ENCODE measurements at places on chromosomes 7 and 10.

- no peak for DNase-seq
These were observed 260.7 kb downstream of the BMPER start for GRCh38 chr7:34165927-34166550.

GRCh38 chr10:43222210-43222720 lies 44.6 kb downstream of the RASGEF1A start:
- DNase-seq: no peak

- no peak for DNase-seq
These were observed 1.3 kb downstream of the SPRN start for GRCh38 chr10:133422807-133423771.

- no peak for DNase-seq
These were observed 18.4 kb downstream of the FAM53B start for GRCh38 chr10:124725791-124726190.

GRCh38 chr7:5351507-5352265 lies 68.9 kb downstream of the SLC29A4 start:
- DNase-seq: no peak

- no peak for DNase-seq
These were observed 148.2 kb downstream of the PRKAG2 start for GRCh38 chr7:151728746-151729145.

DNA sequence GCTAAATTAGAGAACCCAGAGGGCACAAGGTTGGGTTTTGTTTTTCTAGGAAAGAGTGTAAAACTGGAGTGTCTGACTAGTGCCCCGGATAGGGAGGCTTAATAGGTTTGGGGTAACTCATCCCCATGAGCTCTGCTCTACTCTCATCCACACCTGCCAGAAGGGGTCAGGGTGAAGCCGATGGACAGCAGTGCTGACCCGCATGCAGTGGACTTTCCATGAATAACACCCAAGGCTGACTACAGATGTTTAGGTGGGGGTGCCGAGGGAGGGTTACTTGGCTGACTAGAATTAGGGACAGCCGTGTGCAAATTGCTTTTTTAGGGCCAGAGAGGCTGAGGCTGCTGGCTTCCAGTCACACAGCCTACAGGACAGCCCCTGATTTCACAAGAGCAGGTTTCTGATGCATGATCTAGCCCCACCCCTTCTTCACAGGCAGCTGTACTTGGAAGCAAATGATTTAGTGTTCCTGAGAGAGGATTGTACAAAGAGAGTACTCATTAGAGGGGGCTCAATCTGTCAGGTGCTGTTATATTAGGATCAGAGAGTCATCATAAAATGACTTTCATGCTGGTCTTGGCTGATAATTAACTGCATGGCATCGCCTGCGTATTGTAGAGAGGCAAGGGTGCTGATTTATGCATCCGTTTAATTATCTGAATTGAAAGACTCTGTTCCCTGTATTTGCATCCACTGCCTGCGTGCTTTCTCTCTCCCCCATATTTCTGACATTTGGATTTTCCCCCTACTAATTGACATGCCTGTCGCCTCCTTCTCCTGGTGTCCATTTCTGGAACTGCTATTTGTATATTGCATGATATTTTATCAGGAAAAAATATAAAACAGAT lies 9.5 kb downstream of the INHBA start:
- no peak for DNase-seq

All from fibroblast of skin of left quadriceps (primary cell).